Heart left ventricle (tissue), 16 donors: ENCODE measurements at places on chromosomes 7 and 10. TPM values are rescaled to one million over a fixed set of nuclear protein-coding genes. Genes with fewer than 3 reads are reported as not detected.
A peak's percentile ranks its signal among the peaks of the same experiment; 100 is the strongest.

- no peaks in the 10 kb centered on the region for H3K36me3 ChIP-seq
- DNase-seq = no peak
- H3K27ac ChIP-seq = no peak overlapping the region
- H3K4me3 ChIP-seq = no peak overlapping the region
Measured at GRCh38 chr10:121774813-121775212, 153.0 kb downstream of the ATE1 start.

DNA sequence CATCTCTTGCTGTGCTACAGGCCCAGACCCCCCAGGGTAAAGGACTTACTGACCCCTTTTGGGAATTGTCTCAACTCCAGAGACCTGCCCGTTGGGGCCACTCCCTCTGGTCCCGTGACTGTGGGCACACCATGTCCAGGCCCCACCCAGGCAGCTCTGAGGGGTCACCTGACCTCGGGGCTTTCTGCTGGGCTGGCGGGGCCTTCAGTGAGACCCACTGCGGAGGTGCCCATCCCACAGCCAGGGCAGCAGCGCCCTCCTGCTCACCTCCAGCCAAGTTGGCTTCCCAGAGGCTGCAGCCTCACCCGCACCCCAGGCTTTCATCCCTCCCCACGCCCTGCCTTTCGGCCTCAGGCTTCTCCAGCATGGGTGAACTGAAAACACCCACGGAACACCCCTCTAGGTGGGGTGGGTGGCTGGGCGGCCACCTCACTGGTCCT is 147.2 kb downstream of the DNAJB6 start:
- no peaks in the 10 kb centered on the region for H3K4me1 ChIP-seq
- no peak overlapping the region for H3K27ac ChIP-seq
- H3K4me3 ChIP-seq = no peak overlapping the region
- no peaks in the 10 kb centered on the region for H3K36me3 ChIP-seq

GRCh38 chr7:65722361-65722792 is 150.5 kb upstream of the VKORC1L1 start:
- no peak overlapping the region for H3K27ac ChIP-seq
- DNase-seq = peak; percentile 48
- no peak overlapping the region for H3K4me3 ChIP-seq
- H3K27me3 ChIP-seq = no peaks in the 10 kb centered on the region
- no peaks in the 10 kb centered on the region for H3K36me3 ChIP-seq

DNA sequence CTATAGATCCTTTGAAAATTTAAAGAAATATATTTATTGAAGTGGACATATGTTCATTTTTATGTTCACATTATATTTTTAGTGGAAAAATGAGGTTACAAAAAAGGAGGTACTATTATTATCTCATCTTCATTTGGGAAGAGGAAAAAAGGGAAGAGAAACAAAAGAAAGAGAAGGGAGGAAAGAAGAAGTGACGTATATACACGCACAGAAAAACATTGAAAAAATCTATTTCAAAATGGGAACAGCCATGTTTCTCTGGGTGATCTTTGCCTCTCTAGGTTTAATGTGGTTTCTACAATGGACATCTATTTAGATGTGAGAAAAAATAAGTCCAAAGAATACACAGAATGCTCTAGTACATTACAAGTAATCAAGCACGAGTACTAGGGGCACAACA is 14.8 kb downstream of the ANK3 start:
- no peaks in the 10 kb centered on the region for H3K36me3 ChIP-seq
- H3K4me1 ChIP-seq = no peaks in the 10 kb centered on the region
- no peak for DNase-seq
- no peaks in the 10 kb centered on the region for H3K27me3 ChIP-seq
- H3K4me3 ChIP-seq = no peak overlapping the region
- H3K27ac ChIP-seq = no peak overlapping the region

GRCh38 chr10:132132421-132132841 is 54.3 kb upstream of the DPYSL4 start:
- no peaks in the 10 kb centered on the region for H3K27me3 ChIP-seq
- H3K36me3 ChIP-seq = no peaks in the 10 kb centered on the region
- peak; percentile 23 for DNase-seq
- no peak overlapping the region for H3K4me3 ChIP-seq
- H3K4me1 ChIP-seq = no peaks in the 10 kb centered on the region
- no peak overlapping the region for H3K27ac ChIP-seq

The CHST3 gene
- total RNA-seq = 25.1 TPM

The WDR86 gene
- total RNA-seq = 0.37 TPM
